Stimulated activated naive CD4-positive, alpha-beta T cell treated with Interleukin-2 at 50 U/mL for 16 hours (primary cell): ENCODE measurements at places on chromosomes 12 and 14.

DNA sequence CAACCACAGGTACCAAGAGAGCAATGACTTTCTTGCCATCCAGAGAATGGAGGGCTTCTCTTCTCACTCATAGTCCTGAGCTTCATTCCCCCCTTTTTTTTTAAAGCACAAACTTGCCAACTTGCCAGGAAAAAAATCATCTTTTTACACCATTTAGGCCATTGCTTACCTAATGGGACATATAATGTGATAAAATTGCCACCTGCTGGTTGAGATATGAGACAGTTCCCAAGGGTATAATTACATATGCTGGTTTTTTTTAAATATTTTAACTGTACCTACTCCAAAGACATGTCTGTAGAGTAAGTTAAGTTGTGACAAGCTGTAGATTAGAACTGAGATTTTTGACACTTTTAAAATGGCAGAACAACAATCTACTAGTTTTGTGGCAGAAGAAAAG, 519.1 kb upstream of the SEL1L start:
- DNase-seq, result no peak

DNA sequence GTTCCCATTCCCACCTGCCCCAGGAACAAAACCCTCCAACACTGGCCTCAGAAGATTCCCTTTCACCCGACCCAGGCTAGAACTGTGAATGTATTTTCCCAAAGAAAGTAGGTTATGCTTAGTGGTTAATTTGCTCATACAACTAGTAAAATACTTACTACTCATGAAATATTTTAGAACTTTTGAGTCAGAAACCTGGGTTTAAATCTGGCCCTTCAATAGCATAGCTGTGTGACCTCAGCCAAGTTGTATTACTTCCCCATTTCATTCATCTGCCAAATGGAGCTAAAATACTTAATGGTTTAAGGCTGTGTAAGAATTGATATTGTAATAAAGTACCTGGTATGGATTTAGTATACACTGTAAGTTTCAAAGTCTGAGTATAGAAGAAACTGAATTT, 69.1 kb upstream of the DNM1L start:
- no peak for DNase-seq

- DNase-seq, result no peak
Measured at GRCh38 chr12:49057888-49058287, 2.7 kb downstream of the KMT2D start.

DNA sequence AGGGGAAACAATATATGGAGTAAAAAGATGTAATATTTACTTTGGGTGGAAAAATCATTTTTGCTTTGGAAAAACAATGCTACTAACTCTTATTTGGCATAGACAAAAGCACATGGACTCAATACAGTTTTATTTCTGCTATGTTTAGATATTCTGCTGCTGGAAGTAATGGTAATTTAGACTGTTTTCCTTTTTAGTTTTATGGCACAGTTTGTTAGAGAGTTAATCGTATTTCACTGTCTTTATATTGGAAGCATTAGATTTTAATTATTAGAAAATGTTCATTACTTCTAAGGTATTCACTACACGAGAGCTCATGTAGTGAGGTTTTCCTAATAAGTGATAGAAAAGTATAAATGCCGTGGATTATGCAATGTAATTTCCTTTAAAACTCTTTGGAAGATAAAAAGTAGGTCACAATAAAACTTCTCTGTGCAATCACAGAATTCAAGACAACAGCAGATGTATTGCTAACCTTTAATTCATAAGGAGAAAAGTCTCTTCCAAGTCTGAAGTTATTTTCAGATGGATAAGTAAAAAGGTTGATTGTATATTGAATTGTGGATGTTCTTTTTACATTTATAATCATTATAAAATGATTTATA, 851.8 kb downstream of the TMTC2 start:
- DNase-seq, result no peak

DNA sequence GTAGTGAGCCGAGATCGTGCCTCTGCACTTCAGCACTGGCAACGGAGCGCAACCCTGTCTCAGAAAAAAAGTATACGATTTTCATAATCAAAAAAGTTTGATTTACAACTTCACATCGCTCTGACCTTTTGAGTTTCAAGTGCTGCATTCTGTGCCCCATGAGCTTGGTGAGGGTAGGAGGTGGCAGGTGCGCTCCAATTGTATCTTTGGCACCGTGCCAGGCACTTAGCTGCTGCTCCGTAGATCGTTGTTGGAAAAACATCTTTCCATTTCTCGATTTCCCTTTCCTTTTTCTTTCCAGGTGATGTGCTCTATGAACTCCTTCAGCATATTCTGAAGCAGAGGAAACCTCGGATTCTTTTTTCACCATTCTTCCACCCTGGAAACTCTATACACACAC, 203.7 kb downstream of the ETV6 start:
- no peak for DNase-seq

DNA sequence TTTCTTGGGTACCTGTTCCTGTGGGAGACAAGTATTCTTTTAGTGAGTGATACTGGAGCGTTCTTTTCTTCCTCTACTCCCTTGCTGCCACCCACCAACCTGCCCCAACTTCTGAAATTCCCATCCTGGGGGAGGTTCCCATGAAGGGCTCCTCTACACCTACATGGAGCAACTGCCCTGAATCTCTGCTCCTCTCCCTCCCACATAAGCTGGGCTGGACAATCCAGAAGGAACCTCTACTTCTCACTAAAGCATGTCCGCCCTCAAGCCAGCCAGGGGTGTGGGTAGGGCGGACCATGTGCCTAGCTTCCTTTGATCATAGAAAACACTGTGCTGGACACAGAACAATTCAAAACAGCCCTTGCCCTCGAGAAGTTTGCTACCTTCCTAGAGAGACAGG, 25.9 kb upstream of the ESRRB start:
- DNase-seq, result no peak

- no peak for DNase-seq
Measured at GRCh38 chr14:76380991-76381390, 5.1 kb downstream of the ESRRB start.

DNA sequence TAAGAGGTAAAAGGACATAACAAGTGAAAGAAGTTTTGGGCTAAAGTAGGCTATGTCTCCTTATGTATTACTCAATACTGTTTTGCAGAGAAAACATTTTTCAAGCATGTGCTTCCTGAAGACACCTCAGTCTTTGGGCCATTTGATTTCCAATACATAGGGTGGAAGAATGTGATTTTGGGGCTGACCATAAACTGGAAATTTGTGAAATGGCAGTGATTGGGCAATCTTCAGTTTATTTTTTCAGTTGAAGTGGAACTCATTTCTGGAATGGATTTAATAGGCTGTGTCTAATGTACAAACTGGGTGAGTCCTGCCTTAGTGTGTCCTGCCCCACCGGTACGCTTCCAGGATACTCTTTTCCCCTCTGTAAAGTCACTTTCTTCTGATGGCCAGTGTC, 2.8 kb upstream of the ACADS start:
- DNase-seq, result no peak

DNA sequence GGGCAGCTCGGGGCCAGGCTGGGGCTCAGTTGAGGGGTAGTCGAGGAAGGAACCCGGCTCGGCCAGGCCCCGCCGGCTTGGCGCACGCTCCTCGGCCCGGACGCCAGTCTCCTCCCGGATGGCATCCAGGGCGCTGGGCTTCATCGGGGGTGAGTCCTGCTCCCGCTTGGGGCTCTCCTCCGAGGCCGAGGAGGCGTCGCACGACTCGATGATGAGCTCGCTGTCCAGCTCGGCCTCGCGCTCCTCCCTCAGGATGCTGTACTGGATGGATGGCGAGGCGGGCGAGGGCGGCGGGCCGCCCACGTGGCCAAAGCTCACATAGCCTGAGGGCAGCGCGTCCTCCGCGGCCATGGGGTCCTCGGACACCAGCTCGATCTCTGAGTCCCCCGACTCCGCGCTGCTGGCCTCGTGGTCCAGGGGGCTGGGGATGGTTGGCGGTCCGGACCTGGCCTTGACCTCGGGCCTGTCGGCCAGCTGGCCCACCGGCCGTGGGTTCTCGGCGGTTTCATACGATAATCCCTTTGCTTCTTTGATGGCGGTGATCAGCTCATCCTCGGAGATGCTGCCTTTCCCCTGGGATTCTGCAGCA, 143.4 kb downstream of the RTN1 start:
- DNase-seq, result no peak

GRCh38 chr12:18224745-18225144, 36.6 kb upstream of the PIK3C2G start:
- DNase-seq, result no peak

- no peak for DNase-seq
Measured at GRCh38 chr14:78950649-78951048, 780.5 kb downstream of the NRXN3 start.

DNA sequence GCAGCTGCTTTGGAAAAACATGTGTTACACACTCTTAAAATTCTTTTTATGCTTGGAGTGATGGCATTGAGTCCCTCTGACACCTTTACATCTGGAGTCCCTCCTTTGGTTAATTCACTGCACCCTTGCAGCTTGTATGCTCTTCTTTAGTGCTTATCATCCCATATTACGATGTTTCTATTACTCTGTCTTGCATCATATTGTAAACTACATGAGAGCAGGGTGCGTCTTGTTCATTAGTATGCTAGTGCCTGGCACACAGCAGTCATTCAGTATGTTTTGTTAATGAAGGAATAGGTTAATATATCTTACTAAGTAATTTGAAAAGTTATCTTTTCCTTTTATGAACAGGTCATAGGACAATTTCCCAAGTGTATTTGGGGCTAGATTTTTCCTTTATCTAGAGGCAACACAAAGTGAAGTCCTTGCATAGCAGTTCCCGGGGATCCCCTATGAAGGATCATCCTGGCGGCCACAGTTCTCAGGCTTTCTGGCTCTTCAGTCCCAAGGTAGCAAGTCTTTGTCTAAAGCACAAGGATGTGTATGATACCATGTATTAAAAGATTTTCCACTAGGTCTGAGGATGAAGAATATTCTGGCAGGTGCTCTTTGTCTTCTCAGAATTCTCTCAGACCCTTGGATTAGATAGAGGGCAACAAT, 363.8 kb downstream of the FUT8 start:
- DNase-seq, result no peak

- no peak for DNase-seq
Measured at GRCh38 chr12:30484658-30485057, 211.0 kb downstream of the IPO8 start.

- DNase-seq, result no peak
Measured at GRCh38 chr14:50855558-50855957, 16.3 kb upstream of the ABHD12B start.

- no peak for DNase-seq
Measured at GRCh38 chr12:113030875-113031525, 25.5 kb upstream of the DTX1 start.
